ENCODE measurements at places on chromosomes 3 and 15. TPM values are rescaled to one million over a fixed set of nuclear protein-coding genes. Genes with fewer than 3 reads are reported as not detected.

TLR9 gene
- total RNA-seq: not detected

PYGO1 gene
- total RNA-seq: 11.8 TPM

DNA sequence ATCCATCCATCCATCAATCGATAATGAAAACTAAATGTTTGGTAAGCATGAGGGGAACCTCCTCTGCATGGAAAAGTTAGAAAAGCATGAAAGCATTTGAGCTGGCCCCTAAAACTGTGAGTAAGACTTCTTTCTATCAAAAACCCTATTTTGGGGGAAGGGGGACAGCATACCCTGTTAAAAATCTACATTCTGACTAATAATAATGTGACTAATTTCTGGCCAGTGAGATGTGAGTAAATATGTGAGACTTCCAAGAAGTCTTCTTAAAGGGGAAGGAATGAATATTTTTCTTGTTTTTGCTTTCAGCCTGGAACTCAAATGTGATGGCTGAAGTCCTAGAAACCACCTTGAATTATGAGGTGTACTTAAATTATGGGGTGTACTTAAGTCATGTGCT, 54.9 kb downstream of the C3orf85 start:
- no peak for DNase-seq
- H3K36me3 ChIP-seq: no peaks in the 10 kb centered on the region
- no peaks in the 10 kb centered on the region for H3K27me3 ChIP-seq
- no peak overlapping the region for H3K27ac ChIP-seq

DNA sequence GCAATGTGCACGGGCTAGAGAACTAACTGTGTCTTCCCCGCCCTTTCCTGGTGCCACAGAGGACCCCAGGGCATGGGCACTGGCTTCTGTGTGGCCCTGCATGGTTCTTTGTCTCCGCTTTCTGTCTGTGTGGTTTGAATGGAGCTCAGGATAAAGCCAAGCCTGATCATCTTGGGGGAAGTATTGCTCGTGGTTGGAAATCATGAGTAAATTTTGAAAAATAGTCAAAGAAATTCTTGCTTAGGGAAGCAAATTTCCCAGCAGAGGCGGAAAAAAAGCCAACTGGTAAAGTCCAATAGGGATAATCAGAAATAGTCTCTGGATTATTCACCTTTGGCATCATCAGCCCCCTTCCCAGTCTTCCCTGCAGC, 55.4 kb downstream of the MAGEF1 start:
- no peak overlapping the region for H3K27ac ChIP-seq
- no peaks in the 10 kb centered on the region for H3K36me3 ChIP-seq
- DNase-seq: no peak
- H3K4me3 ChIP-seq: no peak overlapping the region
- H3K27me3 ChIP-seq: no peaks in the 10 kb centered on the region

- H3K36me3 ChIP-seq: no peaks in the 10 kb centered on the region
- H3K27ac ChIP-seq: peak overlapping the region; percentile 89
- no peak for DNase-seq
- peaks cover 10% of the 10 kb centered on the region for H3K4me1 ChIP-seq
- no peaks in the 10 kb centered on the region for H3K27me3 ChIP-seq
Measured at GRCh38 chr15:80694611-80695098, 455 bp upstream of the ABHD17C start.

Data from hepatocyte (in vitro differentiated cells).